ENCODE measurements at places on chromosomes 12 and 14. TPM values are rescaled to one million over a fixed set of nuclear protein-coding genes. Genes with fewer than 3 reads are reported as not detected.

Gene PDE3A
- total RNA-seq, result 1.1 TPM

Gene SERPINA12
- total RNA-seq, result 0.05 TPM

Gene VCPKMT
- 10.5 TPM for total RNA-seq

GRCh38 chr12:76874491-76875190, 4.2 kb downstream of the CSRP2 start:
- H3K4me1 ChIP-seq, result peaks cover 7% of the 10 kb centered on the region
- no peak overlapping the region for H3K4me3 ChIP-seq
- H3K27me3 ChIP-seq, result peaks cover 17% of the 10 kb centered on the region
- H3K36me3 ChIP-seq, result no peaks in the 10 kb centered on the region
- H3K27ac ChIP-seq, result no peak overlapping the region
- no peak for DNase-seq

DNA sequence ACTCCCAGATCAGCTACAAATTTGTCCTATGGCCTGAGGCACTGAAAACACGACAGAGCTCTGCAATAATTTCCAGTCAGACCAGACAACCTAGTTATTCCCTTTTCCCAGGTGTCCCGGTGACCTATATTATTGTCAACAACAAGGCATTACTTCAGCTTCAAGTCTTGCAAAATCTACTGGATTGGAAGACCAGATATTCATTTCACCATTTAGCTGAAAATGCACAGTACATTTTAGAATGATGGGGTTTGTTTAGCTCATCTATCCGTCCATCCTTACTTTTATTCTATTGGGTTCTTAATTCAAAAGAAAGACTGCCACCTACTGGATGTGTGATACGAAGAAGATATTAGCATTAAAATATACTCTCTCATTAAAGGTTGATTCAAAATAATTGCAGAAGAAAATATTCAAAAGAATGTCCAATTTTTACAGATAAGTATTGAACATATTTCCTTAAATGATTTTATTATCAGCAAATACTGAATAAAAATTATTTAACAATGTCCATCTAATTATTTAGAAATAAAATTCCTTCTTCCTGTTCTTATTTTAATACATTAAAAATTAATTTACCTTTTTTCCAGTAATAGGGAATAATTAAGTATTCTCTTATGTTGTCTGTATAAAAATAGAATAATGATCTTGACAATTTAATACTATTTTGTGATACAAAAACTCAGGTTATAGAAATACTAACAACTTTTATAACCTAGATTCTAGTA, 244.9 kb upstream of the LRIG3 start:
- no peak overlapping the region for H3K27ac ChIP-seq
- no peaks in the 10 kb centered on the region for H3K27me3 ChIP-seq
- no peak overlapping the region for H3K4me3 ChIP-seq
- H3K4me1 ChIP-seq, result no peaks in the 10 kb centered on the region
- H3K36me3 ChIP-seq, result no peaks in the 10 kb centered on the region

GRCh38 chr12:105226219-105226618, 9.8 kb downstream of the APPL2 start:
- no peak overlapping the region for H3K4me3 ChIP-seq
- no peaks in the 10 kb centered on the region for H3K27me3 ChIP-seq
- H3K27ac ChIP-seq, result no peak overlapping the region

- H3K27ac ChIP-seq, result no peak overlapping the region
- DNase-seq, result no peak
- no peaks in the 10 kb centered on the region for H3K4me1 ChIP-seq
- no peaks in the 10 kb centered on the region for H3K27me3 ChIP-seq
Observed at GRCh38 chr12:51131745-51132521, 41.0 kb downstream of the TFCP2 start.

DNA sequence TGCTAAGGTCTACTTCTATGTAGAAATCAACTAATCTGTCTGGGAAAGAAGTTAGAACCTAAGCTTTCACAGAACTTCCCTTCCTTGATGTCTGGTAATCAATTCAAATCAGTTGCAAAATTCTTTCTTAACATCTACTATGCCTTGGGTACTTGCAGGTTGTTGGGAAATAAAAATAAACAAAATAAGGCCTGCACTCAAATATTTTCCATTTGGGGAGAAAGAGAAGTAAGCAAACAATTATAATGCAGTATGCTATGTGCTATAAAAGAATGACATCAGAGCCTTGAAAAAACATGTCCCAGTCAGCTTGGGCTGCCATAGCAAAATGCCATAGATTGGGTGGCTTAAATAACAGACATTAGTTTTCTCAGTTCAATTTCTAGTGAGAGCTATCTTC, 425.9 kb upstream of the DCN start:
- H3K4me3 ChIP-seq, result no peak overlapping the region
- H3K27ac ChIP-seq, result no peak overlapping the region
- DNase-seq, result no peak
- no peaks in the 10 kb centered on the region for H3K27me3 ChIP-seq

GRCh38 chr14:61670576-61670975, 24.7 kb upstream of the HIF1A start:
- no peak overlapping the region for H3K4me3 ChIP-seq
- peaks cover 14% of the 10 kb centered on the region for H3K4me1 ChIP-seq
- H3K27ac ChIP-seq, result peak overlapping the region; percentile 96
- no peaks in the 10 kb centered on the region for H3K27me3 ChIP-seq

DNA sequence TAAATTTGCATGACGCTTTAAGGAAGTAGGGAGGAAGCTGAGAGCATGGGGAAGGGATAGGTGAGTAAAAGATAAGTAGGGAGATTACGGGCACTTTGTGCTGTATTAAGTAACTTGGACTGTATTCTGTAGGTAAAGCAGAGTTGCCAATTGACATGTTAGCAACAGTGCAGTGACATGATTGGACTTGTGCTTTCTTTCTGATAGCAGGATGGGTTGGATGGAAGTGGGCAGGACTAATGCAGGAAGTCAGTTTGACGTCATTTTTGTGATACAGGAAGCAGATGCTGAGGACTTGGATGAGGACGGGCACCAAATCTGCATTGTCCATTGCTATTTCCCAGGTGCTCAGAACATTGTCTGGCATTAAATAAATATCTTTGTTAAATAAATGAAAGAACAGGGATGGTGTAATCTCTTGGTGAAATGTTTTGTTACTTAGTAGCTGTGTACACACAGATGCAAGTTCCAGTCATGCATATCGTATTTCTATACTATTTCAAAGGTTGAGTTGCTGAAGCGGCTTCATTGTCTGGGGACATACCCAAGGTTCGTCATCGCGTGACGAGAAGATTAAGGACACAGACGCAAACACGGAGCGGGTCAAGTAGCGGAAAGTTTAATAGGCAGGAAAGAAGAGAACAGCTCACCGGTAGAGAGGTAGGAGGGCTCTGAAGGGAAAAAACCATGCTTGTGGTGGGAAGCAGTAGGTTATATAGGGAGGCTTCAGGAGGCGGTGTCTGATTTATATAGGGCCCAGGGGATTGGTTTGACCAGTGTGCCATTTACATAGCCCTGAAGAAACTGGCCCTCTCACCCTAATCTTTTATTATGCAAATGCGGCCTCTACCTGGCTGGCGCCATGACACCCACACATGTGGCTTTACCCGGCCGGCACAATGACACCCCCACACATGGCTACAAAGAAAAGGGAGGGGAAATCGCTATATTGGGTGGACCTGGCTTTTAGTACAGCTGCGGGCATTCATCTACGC, 30.7 kb downstream of the GUCY2C start:
- no peak overlapping the region for H3K27ac ChIP-seq
- H3K4me3 ChIP-seq, result no peak overlapping the region
- H3K36me3 ChIP-seq, result no peaks in the 10 kb centered on the region
- no peaks in the 10 kb centered on the region for H3K27me3 ChIP-seq

DNA sequence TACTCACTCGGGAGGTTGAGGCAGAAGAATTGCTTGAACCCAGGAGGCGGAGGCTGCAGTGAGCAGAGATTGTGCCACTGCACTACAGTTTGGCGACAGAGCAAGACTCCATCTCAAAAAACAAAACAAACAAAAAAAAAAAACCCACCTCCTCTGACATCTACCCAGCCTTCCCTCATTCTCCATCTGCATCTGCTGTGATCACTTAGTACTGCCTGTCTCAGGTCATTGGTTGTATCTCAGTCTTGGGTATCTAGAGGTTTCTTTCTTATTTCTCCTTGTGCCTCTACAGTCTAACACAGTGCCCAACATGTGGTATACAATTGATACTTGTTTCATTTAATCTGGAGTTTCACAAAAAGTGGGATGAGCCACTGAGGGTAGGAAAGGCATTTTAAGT, 5.3 kb downstream of the LTBP2 start:
- no peak for DNase-seq
- no peak overlapping the region for H3K27ac ChIP-seq
- no peak overlapping the region for H3K4me3 ChIP-seq
- no peaks in the 10 kb centered on the region for H3K36me3 ChIP-seq

DNA sequence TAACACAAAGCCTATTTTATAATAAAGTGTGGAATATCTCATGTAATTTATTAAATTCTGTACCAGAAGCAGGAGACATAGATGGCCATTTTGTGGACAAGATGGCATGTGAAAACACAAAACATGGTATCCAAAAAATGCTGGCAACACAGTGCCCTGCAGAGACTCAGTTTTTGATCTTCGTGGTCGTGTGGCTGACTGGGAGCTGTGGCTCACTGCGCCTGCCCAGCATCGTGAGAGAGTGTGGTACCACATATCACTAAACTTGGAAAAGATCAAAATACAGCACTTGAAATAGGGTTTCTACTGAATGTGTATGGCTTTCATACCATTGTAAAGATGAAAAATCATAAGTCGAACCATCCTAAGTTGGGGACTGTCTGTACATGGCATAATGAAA, 43.0 kb upstream of the MANSC4 start:
- no peaks in the 10 kb centered on the region for H3K36me3 ChIP-seq
- H3K4me3 ChIP-seq, result no peak overlapping the region
- no peaks in the 10 kb centered on the region for H3K4me1 ChIP-seq
- DNase-seq, result no peak
- no peaks in the 10 kb centered on the region for H3K27me3 ChIP-seq
- no peak overlapping the region for H3K27ac ChIP-seq

GRCh38 chr12:31594681-31595080, 3.7 kb upstream of the DENND5B start:
- H3K4me3 ChIP-seq, result no peak overlapping the region
- H3K27ac ChIP-seq, result no peak overlapping the region
- no peaks in the 10 kb centered on the region for H3K36me3 ChIP-seq
- peaks cover 9% of the 10 kb centered on the region for H3K4me1 ChIP-seq
- H3K27me3 ChIP-seq, result peaks cover 21% of the 10 kb centered on the region
- DNase-seq, result no peak

- H3K36me3 ChIP-seq, result no peaks in the 10 kb centered on the region
- H3K27ac ChIP-seq, result no peak overlapping the region
- no peak overlapping the region for H3K4me3 ChIP-seq
- DNase-seq, result no peak
Observed at GRCh38 chr12:100234166-100234565, 32.7 kb downstream of the DEPDC4 start.

DNA sequence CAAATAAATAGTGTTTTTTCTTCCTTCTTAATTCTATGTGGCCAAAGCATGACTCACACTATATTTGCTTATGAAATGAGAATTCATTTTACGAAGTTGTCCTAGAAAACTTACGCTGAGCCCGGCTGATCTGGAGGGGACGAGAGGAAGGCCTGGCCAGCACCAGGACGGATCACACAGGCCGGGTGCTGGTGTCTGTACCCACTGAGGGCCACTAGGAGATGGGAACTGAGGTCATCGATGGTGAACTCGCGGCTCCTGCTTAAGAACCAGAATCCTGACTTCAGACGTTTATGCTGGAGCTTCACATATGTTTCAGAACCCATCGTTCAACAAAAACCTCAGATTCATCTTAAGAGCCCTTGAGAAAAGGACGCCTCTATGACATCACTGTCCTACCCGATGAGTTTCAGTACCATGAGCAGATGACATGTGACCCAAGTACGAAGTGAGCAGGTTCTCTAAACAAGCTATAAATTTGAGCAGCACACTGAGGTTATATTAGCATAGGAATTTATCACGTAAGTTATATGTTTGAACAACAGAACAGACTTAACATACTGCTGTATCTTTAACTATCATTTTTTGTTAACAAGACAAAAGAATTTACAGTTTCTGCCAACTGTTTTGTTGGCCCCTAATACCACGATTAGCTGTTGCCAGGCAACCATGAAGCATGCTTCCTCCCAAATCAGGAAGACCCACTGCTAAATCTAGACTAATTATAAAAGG, 111.9 kb downstream of the FOXN3 start:
- no peaks in the 10 kb centered on the region for H3K27me3 ChIP-seq
- H3K36me3 ChIP-seq, result peaks cover 12% of the 10 kb centered on the region
- H3K27ac ChIP-seq, result peak overlapping the region; percentile 48
- no peak for DNase-seq
- H3K4me1 ChIP-seq, result peaks cover 36% of the 10 kb centered on the region

GRCh38 chr12:87779016-87779415, 250.2 kb downstream of the C12orf50 start:
- no peaks in the 10 kb centered on the region for H3K36me3 ChIP-seq
- no peaks in the 10 kb centered on the region for H3K4me1 ChIP-seq

DNA sequence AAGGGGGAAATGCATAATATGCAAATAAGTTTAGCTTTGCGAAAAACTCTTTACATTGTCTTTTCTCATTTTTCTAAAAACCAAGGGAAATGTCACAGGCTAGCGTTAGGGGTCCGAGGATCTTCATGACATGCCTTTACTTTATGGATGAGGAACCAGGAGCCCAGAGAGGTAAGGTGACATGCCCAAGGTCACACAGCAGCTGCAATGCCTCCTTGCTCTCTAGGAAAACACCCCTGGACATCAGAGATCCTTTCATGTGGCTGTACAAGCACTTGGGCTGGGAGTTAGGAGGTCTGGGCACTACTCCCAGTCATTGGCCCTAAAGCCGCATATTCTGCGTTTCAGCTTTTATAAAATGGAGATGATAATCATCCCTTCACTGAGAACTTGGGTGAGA, 741 bp downstream of the PROX2 start:
- no peaks in the 10 kb centered on the region for H3K36me3 ChIP-seq
- no peak for DNase-seq
- no peak overlapping the region for H3K4me3 ChIP-seq
- no peaks in the 10 kb centered on the region for H3K27me3 ChIP-seq

DNA sequence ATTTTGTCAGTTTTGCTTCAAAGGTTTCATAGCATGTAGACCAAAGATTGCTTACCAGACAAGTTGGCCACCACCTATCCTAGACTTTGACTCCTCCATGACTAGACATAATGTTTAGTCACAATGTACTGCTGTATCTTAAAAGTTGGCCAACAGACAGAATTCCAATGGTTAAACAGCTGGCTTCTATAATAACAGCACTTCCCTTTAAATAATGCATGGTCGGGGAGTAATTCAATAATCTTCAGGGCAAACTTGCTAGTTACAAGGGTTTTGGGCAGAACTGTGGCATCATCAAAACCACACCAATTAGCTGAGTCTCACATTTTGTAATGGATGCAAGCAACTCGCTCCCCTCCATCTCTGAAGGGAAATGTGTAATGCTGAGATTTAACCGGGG, 56.9 kb downstream of the IGF1 start:
- DNase-seq, result no peak
- H3K27me3 ChIP-seq, result no peaks in the 10 kb centered on the region
- H3K4me1 ChIP-seq, result no peaks in the 10 kb centered on the region

DNA sequence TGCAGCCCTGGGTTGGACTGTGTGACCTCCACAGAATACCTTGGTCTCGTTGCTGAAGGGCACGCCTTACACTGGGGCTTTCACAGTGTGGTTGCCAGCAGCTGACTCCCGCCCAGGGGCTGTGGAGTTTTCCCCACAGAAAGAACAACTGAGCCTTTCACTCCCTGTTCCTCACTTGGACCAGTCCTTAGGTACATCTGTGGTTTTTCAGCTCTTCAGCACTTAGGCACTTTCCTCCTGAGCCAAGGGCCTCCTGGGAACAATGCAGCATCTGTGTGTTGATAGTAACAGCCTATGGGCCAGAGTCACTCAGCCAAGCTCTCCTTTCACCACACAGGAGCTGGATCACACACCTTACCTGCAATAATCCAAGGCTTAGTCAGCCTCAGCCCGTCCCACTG, 25.0 kb downstream of the ERP27 start:
- H3K36me3 ChIP-seq, result peaks cover 16% of the 10 kb centered on the region
- no peak for DNase-seq
- H3K27ac ChIP-seq, result no peak overlapping the region
- H3K4me3 ChIP-seq, result no peak overlapping the region
- peaks cover 12% of the 10 kb centered on the region for H3K4me1 ChIP-seq
- H3K27me3 ChIP-seq, result no peaks in the 10 kb centered on the region

All from thymus (tissue), 14 donors.